ENCODE measurements at places on chromosomes 7 and 10.

DNA sequence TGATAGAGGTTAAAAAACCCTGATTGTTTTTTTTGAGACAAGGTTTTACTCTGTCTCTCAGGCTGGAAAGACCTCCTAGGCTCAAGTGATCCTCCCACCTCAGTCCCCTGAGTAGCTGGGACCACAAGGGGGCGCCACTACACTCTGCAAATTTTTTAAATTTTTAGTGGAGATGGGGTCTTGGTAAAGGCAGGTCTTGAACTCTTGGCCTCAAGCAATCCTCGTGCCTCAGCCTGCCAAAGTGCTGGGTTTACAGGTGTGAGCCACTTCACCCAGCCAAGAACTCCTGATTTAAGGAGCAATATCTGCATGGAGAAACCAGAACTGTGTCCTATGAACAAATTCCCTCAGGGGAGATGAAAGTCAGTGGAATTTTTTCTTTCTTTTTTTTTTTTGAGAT, 7.3 kb upstream of the KLHDC10 start:
- peak; percentile 46 for DNase-seq

- no peak for DNase-seq
These were observed 96.7 kb downstream of the ARHGAP22 start for GRCh38 chr10:48507933-48508790.

DNA sequence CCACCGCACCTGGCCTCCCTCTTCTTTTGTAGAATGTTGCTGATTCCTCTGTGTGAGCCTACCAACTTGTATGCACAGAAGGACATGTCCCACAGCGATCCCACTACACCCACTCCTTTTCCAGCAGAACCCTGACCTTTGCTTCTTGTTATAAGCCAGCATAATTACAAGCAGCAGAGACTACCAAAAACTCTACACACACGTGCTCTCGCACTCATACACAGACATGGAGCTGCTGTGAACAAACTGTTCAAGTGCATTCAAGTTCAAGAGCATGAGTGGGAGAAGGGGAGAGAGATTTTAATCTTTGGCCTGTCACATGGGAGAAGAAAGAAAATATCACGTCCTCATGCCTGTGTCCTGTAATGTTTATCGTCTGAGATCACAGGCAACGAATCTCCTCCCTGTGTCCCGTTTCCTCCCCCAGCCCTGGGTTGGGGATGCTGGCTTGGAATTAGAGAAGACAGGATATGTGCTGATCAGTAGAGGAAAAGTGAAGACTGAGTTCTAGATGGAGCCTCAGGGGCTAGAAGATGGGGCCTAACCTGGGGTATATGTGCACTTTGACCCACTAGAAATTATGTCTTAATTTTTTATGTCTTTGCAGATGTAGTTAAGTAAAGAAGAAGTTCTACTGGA, 79.6 kb downstream of the NHLRC2 start:
- no peak for DNase-seq

- DNase-seq = no peak
These were observed 44.0 kb downstream of the RTKN2 start for GRCh38 chr10:62224606-62225005.

GRCh38 chr7:28466341-28466740, 54.0 kb downstream of the CREB5 start:
- DNase-seq = no peak

DNA sequence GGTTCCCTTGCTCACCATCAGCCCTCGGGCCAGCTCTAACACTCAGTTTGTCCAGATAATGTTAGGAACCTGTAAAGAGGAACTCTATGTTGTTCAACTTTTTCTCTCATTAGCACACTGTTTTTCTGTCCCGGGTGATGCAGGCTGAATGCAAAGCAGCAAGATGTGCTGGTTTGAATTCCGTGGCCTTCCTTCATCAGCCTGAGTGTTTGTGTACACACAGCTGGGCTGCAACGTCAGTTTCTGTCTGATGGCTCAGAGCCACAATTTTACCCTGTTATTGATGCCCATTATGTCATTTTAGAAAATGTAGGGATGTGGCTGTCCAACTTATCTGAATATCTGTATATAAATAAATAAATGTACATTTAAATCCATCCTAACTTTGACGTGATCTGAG, 152.0 kb downstream of the PLPP4 start:
- no peak for DNase-seq

GRCh38 chr10:31083765-31084184, 52.1 kb upstream of the ZNF438 start:
- DNase-seq = peak; percentile 29

GRCh38 chr7:90666186-90666585, 70.1 kb downstream of the CDK14 start:
- no peak for DNase-seq

DNA sequence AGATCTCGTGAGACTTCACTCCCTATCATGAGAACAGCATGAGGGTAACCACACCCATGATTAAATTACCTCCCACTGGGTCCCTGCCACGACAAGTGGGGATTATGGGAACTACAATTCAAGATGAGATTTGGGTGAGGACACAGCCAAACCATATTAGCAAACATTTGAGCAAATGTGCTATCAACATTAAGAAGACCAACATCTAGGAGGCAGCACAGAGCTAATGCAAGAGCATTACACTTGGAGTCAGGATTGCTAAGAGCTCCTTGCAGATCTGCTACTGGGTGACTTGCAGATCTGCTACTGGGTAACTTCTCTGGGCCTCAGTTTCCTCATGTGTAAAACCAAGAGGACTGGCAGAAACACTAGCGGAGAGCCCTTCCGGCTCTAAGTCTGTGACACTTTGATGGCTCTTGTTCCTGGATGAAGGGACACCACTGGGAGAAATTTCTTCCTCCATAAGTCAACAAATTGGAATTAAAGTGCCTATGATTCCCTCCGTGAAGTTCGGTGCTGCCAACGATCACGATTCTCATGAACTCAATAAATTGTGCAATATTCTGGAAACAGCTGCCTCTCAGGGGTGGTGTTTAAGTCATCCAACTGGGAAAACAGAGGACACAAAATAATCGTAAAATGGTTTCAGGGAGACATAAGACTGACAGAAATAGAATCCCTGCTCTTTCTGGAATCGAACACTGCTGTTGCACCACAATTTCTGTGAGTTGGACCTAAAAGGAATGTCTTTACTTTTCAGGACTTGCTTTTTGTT, 115.8 kb upstream of the ITGB1 start:
- DNase-seq = no peak

GRCh38 chr10:119655566-119656001, 4.4 kb downstream of the BAG3 start:
- DNase-seq = peak; percentile 33

GRCh38 chr10:49301302-49301701, 2.3 kb downstream of the C10orf71 start:
- DNase-seq = no peak

DNA sequence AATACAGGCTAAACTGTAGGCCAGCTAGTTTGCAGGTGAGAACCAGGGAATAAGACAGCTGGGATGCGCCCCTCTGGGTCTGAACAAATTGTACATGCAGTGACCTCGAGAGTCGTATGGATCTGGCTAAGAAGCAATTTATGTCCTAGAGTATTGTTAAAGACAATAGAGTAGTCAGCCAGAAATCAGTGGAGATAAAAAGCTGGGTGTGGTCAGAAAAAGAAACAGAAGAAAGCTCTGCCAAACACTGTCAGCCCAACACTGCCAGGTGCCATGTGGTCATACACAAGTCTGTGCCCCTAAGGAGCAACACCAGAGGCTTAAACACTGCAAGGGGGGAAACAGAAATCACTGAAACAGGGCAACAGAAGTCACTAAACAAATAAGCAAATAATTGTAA, 62.2 kb downstream of the CNOT4 start:
- DNase-seq = no peak

DNA sequence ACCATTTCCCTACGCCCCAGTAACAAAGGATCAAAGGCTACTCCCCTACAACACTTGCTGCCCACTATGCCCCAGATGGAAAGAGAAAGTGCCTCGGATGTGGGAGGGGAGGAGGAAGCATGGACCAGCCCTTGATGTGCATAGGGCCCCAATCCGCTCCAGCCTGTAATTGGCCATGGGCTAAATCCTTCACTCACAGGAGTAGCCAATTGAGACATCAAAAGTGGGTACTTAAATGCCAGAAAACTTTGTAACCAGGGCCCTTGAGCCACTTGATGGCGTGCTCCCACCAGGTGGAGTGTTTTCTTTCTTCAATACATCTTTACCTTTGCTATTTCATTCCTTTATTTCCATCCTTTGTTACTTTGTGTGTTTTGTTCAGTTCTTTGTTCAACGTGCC, 500.5 kb upstream of the LRRN3 start:
- DNase-seq = no peak

- no peak for DNase-seq
These were observed 18.9 kb upstream of the SEMA3D start for GRCh38 chr7:85205754-85206153.

- DNase-seq = no peak
These were observed 6.0 kb downstream of the ASB4 start for GRCh38 chr7:95491634-95492314.

DNA sequence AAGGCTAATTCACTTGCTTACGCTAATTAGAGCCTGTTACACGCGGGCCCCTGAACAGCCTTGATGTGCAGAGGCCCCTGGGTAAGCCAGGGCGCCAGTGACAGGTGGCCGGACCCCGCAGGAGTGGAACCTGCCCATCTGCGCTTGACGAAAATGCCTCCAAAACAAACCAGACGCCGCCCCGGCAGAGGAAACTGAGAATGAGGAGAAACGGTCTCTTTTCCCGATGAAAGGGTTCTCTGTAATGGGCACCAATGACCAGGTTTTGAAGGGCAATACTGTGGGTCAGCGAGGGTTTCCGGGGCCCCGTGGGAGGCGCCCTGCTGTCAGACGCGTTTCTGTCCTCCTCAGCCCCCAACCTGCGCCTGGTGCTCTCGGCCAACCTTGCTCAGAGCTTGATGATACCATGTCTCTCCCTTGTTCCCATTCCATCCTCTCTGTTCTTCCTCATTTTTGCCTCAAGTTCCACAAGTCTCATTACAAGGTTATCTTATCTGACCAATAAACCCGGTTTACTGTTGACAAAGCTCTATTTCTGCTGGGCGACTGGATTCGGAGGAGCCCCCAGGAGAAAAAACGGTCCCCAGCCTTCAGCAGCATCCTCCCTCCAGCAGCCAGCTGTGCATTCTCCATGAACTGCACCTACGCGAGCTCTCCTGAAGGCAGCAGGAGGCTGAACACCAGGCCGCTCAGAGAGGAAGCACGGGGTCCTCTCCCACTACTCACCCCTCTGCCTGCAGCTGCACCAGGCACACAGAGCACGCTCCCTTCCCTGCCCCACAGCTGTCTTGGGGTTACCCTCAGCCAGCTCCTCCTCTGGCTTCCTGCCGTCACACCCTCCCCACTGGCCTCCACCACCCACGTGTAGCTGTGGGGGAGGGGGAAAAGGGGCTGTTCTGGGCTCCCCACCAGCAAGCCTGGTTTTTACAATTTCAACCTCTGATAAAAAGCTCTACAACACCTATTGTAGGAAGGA, 202.0 kb downstream of the MAD1L1 start:
- no peak for DNase-seq

- no peak for DNase-seq
These were observed 6.7 kb upstream of the MNX1 start for GRCh38 chr7:157017149-157017548.

GRCh38 chr10:47451273-47451997, 32.5 kb downstream of the ANXA8 start:
- no peak for DNase-seq

- DNase-seq = no peak
These were observed 29.1 kb upstream of the LHFPL3 start for GRCh38 chr7:104299323-104299722.

DNA sequence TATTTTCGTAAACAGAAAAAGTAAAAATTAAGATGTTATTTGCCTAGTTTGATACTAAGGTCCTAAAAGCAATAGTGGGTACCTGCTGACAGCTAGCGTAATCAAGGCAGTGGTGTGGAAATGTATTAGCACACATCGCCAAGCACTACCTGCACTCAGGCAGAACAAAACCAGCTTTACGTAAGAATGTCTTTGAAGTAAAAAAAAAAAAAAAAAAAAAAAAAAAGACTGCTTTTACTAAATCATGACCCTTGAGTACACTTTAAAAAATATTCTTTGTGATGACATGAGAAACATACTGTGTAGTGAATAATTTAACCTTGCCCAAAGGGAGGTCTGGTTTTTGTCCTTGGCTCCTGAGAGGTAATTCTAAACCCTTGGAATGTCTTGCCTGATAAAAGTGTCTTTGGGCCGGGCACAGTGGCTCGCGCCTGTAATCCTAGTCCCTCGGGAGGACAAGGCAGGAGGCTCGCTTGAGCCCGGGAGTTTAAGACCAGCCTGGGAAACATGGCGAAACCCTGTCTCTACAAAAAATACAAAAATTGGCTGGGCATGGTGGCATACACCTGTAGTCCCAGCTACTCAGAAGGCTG, 12.7 kb downstream of the XRCC2 start:
- no peak for DNase-seq

GRCh38 chr7:155283565-155284194, 14.0 kb upstream of the INSIG1 start:
- no peak for DNase-seq

GRCh38 chr10:61933859-61934555, 32.5 kb downstream of the ARID5B start:
- DNase-seq = no peak

DNA sequence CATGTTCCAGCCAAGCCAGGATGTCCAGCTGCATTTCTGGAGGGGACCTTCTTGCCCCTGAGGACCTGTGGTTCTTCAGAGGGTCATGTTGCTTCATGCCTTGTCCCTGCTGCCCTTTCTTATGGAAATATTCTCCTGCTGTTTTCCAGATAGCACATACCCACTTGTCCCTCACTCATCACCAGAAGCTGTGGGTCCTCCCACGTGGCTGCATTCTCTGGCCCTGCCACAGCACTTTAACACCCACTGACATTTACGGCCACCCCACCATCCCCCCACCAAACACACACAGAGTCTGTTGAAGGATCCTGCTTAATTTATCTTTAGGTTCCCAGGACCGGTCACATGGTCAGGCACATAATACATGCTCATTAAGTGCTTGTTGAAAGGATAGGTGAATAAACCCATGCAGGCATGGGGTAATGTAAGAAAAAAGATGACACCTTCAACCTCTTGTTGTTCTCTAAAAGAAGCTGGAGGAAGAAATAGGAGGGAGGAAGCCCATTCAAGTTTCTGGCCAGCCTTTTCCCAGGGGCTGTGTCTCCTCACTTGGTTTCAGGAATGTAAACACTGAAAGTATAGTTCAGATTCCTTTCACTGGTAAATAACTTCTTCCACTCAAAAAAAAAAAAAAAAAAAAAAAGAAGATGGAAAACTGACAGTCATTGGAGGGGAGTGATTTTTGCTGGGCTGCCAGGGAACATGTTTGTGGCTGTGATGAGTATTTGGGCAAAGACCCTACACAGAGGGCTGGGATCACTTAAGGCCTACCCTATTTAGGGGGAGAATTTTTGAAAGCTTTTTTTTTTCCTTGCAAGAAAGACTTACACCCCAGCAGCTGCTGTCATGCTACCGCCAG, 19.8 kb upstream of the BMPER start:
- no peak for DNase-seq
